ENCODE measurements at places on chromosomes 5 and 9.

DNA sequence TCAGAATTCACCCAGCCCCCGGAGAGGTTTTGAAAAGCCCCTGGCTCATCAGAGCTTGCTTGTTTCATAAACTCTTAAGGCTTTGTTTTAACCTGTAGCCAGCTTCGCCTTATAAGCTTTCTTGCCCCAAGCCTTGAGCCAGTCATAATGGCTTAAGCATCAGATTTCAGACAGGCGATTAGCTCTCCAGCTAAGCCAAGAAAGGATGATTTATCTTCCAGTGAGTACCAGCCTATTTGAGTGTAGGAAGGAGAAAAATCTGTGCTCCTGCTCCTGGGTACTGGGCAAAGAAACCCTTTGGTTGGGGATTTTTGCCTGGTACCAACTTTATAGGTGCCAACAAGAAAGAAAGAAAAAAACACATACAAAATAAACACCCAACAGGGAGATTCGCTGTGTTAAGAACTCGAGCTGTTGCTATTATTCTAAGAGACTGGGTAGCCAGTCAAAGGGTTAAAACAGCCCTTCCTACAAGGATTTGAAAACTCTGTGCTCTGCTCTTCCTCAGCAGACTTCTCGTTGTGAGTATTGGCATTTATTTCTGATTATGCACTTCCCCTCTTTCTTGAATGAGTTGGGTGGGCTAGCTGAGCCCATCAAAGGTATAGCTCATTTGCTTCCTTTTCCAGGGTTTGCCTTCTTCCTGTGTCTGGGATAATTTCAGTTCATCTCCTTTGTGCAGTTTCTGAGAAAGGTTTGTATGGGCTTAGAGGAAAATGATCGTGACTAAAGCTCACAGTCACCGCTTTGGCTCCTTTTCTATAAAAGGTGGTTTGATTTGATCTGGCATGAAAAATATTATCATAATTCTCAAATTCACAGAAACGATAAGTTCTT, 157.2 kb upstream of the DMRT1 start:
- DNase-seq, result no peak

DNA sequence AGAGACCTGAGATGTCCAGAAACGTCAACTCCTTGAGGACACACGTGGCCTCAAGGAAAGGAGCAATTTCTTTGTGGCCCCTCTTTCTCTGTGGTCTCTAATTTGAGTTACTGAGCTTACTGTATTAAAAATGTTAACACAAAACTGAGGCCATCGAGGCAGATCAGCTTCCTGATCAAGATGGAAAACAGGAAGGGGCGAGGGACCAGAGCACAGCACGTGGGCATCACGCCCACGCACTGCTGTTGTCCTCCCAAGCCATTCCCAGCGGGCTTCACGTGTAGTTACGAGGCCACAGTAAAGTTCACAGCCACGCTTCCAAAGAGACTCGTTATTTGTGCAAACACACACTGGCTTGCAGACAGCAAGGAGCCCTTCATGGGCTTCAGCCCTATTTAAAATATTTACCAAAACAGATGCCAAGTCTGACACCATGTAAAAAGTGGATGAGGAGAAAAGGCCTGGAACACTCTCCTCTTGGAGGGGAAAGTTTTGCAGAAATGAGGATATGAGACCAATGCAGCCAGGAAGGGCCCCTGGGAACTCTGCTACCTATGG, 149.5 kb downstream of the ROR2 start:
- DNase-seq, result no peak

DNA sequence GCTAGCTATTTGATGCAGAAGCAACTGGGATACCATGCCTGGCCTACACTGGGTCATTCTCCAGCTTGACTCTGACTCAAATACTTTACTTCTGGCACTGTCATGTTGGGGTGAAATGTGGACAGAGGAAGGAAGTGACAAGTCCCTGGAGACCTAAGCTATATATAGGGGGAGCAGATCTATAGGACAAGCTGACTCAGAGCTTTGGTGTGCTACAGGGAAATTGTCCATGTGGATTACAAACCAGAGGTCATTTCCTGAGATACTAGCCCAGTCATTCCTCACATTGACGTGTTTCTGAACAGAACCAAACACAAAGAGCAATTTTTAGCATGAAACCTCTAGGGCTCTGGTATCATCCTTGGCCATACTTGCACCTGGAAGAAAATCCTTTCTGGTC, 531.6 kb upstream of the CLINT1 start:
- no peak for DNase-seq

DNA sequence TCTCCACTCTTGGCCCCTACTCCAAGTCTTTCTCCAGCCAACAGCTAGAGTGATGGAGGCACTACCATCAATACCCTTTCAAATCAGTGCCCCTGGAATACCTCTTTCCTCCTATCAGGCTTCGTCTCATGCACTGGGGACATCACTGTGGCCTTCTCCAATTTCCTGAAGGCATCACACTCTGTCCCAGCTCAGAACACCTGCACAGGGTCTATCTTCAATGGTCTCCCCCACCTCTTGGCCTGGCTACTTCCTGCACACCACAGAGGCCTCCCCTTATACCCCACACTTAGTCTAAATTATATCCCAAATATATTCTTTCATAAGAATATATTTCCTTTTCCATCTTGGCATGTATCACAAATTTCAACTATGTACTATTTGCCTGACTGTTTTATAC, 34.5 kb downstream of the ECPAS start:
- no peak for DNase-seq

All from amygdala (tissue), 56 donors.